ENCODE measurements at places on chromosomes 6 and 20.

GRCh38 chr20:31823360-31824124 lies 4.4 kb downstream of the MYLK2 start:
- DNase-seq: no peak

- DNase-seq: no peak
Measured at GRCh38 chr6:6654599-6655575, 66.4 kb downstream of the LY86 start.

DNA sequence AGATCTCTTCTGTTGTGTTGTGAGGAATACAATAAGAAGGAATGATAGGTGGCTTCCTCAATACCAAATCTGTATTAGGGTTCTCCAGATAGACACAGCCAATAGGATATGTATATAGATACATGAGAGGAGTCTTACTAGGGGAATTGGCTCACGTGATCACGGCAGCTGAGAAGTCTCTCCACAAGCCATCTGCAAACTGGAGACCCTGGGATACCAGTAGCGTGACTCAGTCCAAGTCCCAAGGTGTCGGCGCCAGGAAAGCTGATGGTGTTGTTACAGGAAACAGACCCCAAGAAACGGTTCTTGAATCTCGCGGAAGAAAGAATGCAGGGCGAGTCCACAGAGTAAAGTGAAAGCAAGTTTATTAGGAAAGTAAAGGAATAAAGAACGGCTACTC lies 61.4 kb downstream of the SYTL3 start:
- DNase-seq: no peak

GRCh38 chr6:132675002-132675401 lies 16.0 kb upstream of the TAAR1 start:
- DNase-seq: no peak

DNA sequence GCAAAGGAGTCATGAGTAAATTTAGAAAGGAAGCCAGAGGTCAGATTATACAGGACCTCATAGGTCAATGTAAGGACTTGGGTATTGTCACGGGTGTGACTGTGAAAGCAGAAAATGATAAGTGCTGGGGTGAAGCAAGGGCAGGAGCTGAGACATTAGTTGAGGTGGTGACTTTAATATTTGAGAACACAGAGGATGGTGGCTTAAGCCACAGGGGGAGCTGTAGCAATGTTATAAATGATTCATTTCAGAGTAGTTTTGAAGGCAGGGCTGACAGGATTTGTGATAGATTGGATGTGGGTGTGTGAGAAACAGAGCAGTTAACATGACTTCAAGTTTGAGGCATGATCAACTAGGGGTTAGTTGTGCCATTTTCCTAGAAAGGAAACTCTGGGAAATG lies 659.9 kb downstream of the EPM2A start:
- no peak for DNase-seq

DNA sequence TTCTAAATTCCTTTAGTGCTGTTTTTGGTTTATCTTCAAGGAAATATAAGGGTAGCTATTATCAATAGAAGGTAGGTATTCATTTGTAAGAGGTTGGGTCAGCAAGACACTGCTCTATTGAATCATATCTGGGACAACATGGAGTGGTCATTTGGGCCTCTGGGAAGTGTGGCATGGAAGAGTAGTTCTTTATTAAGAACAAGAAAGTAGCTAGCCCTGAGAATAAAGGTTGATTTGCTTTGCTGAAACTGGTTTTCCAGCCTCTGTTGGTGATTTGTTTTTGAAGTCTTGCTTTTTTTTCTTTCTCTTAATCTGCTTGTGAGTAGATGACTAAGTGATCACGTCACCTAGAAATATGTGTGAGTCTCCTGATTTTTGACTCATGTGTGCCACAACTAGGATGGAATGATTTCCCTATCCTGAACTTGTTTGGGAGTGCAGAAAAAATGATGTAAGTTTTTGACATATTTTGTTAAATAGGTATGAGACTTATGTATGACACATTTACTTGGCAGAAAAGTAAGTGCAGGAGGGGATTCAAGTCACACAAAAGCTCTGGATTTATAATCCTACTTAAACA lies 381.8 kb downstream of the CENPW start:
- DNase-seq: no peak
